Right ventricle myocardium superior (tissue), 1 donor: ENCODE measurements at places on chromosomes 7 and 10. TPM values are rescaled to one million over a fixed set of nuclear protein-coding genes. Genes with fewer than 3 reads are reported as not detected.

DNA sequence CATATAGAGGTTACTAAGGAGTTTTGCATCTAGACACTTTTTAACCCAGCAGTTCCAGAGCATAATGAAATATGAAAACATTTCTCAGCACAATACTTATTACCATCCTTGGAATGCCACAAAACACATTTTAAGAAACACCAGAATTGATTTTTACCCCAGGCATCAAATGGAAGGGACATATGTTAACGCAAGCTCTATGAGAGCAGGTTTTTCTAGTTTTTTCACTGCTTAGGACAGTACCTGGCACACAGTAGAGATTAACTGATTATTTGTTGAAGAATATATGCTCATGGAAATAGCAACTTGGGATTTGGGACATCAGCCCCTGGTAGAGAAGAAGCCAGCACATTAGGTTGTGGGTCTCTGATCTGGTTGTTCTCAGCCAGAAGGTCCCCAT, 67.0 kb upstream of the ARID5B start:
- DNase-seq: no peak

- no peak for DNase-seq
These were observed 265.1 kb upstream of the KLF6 start for GRCh38 chr10:4050061-4050460.

DNA sequence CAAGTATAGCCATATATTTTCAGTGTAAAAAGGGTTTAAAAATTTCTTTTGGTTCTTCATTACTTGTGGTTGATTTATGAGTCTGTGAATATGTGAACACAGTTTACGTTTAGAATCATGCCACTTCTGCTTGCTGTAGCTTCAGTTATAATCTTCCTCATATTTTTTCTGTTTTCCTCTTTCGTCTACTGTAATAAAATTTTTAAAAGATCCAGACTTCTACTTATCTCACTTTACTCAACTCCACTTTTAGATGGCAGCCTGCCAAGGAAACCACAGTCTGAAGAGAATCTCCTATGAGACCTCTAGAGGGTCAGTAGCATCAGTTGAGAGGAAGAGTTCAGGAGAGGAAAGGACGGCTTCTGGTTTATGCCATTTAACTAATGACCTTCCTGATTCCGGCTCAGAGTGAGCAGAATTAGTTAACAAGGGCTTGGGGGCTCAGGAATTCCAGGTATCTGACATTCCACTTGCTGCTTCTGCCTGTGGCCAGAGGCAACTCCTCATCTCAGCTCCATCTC, 21.4 kb downstream of the CREB5 start:
- DNase-seq: no peak

GRCh38 chr7:2886900-2887299, 42.8 kb upstream of the GNA12 start:
- peak; percentile 50 for DNase-seq

STK31 gene
- total RNA-seq: not detected
